NB4 (cell line): ENCODE measurements at places on chromosomes 7 and 10.
A peak's percentile ranks its signal among the peaks of the same experiment; 100 is the strongest.

DNA sequence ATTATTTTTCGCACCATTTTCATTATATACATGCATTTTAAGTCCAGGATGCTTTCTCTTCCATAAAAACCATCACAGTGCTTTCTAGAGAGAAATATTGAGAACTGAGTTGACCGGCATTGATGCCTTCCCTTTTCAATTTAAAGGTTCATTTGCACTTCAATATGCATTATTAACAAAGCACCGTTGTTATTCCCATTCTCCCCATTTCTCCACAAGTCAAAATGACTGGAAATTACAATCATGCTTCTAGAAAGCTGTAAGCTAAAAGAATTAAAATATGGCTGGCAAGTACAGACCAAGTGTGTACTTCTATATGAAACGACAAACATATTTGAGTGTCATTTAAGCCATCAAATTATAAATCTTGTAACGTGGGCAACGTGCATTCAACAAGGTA, 219.5 kb downstream of the FANK1 start:
- DNase-seq, result no peak

DNA sequence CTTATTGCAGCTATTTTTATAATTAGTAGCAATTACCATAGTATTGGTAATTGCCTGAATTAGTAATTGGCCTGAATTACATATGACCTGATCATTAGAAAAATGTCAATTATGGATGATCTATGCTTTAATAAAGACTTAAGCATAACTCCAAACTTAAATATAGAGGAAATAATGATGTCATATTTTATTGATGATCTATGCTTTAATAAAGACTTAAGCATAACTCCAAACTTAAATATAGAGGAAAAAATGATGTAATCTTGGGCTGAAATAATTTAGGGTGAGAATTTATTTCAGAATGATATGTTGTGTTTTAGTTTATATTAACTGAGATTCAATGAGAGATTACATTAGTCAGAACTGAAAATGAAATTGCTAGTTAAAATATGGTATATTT, 266.0 kb upstream of the DKK1 start:
- no peak for DNase-seq

- no peak for DNase-seq
Observed at GRCh38 chr10:56632537-56632936, 271.5 kb upstream of the ZWINT start.

- no peak for DNase-seq
Observed at GRCh38 chr7:128894101-128894440, 16.4 kb downstream of the KCP start.

DNA sequence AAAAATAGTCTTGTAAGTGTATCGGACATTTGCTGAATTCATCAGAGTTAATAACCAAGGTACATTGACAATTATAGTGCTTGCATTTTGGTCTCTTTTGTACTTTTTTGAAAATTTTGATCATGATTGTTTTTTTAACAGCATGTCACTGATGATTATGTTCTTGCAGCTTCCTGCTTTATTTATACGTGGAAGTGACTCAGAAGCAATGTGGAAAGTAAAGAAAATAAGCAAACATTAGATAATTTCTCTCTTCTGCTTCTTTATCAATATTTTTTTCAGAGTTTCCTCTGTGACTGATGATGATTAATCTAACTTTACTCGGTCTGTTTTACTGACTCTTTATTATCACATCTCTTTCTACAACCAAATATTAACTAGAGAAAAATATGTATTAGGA, 1351.9 kb downstream of the REEP3 start:
- no peak for DNase-seq

DNA sequence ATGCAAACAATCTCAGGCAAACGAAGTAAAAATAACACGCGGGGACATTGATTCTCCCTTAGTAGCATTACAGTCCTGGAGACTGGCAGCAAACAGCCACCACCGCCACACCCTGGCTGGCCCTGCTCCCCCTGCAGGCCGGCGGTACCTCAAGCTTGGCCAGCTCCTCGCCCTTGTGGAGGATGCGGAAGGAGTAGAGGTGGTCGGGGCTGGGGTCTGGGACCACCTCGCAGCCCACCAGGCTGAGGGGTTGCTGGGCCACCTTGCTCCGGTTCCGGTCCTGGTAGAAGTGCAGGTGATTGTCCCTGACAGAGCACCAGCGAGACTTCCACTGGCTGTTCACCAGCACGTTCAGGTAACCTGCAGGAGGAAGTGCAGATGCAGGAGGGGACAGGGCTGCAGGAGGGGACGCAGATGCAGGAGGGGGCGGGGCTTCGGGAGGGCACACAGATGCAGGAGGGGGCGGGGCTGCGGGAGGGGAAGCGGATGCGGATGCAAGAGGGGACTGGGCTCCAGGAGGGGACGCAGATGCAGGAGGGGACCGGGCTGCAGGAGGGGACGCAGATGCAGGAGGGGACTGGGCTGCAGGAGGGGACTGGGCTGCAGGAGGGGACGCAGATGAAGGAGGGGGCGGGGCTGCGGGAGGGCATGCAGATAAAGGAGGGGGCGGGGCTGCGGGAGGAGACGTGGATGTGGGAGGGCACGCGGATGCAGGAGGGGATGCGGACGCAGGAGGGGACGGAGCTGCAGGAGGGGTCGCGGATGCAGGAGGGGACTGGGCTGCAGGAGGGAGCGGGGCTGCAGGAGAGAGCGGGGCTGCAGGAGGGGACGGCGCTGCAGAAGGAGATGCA, 65.7 kb downstream of the VWA2 start:
- peak; percentile 30 for DNase-seq

- no peak for DNase-seq
Observed at GRCh38 chr10:36424502-36424901, 700.9 kb upstream of the ANKRD30A start.

- no peak for DNase-seq
Observed at GRCh38 chr10:14683256-14683655, 91.4 kb downstream of the FAM107B start.

- no peak for DNase-seq
Observed at GRCh38 chr10:97913193-97913592, 63.5 kb downstream of the GOLGA7B start.

- DNase-seq, result no peak
Observed at GRCh38 chr7:90401989-90402388, 1.3 kb upstream of the CLDN12 start.

- DNase-seq, result no peak
Observed at GRCh38 chr10:18158773-18159265, 18.6 kb downstream of the CACNB2 start.

- peak; percentile 34 for DNase-seq
Observed at GRCh38 chr7:78620920-78621319, 822.3 kb downstream of the PHTF2 start.

GRCh38 chr7:1532456-1533254, 2.2 kb downstream of the MAFK start:
- peak; percentile 95 for DNase-seq

GRCh38 chr10:22712956-22713852, 1.2 kb downstream of the PIP4K2A start:
- DNase-seq, result peak; percentile 29

- DNase-seq, result no peak
Observed at GRCh38 chr10:4186849-4187540, 402.0 kb upstream of the KLF6 start.

- no peak for DNase-seq
Observed at GRCh38 chr10:118369641-118370205, 27.6 kb upstream of the FAM204A start.

DNA sequence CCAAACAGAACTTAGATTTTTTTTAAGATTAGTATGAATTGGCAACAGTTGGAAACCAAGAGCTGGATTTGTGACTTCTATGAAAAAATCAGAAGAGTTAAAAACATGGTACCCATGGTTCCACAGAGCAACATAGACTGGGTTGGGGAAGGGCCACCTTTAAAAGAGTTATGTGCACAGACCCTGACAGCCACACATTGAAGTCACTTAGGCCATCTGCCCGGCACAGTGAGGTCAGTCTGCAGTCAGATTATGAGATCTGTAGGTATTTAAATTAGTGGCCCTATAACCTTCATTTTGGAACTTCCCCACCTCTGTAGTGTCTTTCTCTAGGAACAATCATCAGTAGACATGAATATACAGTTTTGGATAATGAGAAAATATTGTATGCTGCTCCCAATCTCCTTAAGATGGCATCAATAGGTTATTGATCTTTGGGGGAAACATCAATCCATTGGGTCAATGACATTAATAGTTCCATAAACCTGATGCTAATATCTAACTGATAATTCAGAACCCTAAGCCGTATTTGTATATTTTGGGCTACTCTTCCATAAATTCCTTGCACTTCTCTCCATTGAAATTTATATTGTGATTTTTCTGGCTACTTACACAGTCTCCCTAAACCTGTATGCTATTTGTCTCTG, 7.0 kb downstream of the ANKRD1 start:
- DNase-seq, result no peak

DNA sequence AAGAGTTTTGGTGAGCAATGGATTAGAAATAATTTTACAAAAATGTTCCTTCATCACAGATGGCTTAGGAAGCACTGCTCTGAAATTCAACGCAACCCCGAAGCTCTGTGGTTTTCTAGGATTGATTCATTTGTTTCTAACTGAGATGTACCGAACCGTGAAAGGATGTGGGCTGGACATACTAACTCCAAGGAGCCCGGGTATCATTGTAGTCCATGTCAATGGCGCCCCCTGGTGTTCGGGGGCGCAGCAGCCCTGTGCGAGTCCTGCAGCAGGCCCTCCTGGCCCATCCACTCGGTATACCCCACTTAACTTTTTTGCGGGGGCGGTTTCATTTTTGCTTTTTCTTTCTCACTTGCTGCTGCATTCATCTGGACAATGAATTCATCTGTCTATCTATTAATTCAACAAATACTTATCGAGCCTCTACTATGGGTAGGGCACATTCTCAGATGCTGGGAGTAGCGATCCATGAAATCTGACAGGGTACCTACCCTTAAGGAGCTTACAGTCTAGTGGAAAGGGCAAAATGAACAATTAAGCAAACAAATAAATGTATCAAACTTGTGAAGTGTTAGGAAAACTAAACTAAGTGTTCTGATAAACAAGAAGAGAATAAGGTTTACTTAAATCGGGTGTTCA, 25.2 kb upstream of the ITPRID1 start:
- DNase-seq, result peak; percentile 70

DNA sequence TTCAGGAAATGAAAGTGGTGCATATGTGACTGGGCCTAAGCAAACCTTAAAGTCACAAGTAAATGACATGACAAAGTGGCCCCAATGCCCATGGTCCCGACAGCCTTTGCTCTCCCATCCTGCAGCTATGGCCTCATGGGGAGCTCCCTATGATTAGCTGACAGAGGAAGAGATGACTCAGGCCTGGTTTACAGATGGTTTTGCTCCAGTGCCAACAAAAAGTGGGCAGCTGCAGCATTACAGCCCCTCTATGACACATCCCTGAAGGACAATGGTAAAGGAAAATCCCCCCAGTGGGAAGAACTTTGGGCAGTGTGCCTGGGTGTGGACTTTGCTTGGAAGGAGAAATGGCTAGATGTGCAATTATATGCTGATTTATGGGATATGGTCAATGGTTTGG, 105.1 kb upstream of the ADCY1 start:
- no peak for DNase-seq

- no peak for DNase-seq
Observed at GRCh38 chr7:41912851-41913567, 210.1 kb upstream of the INHBA start.

DNA sequence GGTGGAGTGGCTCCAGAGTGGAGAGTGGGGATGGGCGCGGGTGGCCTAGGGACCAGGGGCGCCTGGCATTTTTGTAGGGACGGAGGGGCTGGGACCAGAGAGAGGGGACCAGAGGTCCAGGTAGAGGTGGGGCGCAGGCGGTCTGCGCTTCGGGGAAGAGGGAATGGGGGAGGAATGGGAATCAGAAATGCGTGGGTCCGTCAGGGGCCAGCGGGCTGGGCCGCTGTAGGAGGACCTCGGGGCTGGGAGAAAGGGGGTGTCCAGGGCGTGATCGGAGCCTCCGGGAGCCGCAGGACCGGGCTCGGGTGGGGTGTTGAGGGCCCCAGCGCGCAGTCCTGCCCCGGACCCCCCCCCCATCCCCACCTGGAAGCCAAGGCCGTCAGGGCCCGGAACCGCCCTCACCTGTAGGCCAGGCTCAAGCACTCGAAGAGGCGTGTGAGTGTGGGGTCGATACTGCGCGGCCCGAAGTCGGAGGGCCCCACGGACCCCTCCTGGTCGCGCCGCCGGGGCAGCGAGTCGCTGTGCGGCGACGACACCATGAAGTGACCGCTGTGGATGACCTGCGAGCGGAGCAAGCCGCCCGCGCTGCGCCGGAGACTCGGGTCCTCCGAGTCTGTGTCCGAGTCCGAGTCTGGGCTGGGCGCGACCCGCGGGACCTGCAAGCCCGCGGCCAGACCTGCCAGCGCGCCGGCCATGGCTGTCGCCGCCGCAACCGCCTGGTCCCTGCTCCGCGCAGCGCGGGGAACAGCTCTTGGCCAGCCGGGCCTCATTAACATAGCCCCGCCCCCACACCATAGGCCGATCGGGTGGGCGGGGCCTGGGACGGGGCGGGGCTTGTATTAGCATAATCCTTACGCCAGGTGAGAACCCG, at the start of gene MLXIPL:
TSS of gene MLXIPL (minus strand) at position 725 of the 871 bp plus-strand sequence. CDS start at position 695, 30 bp downstream.
- no peak for DNase-seq

DNA sequence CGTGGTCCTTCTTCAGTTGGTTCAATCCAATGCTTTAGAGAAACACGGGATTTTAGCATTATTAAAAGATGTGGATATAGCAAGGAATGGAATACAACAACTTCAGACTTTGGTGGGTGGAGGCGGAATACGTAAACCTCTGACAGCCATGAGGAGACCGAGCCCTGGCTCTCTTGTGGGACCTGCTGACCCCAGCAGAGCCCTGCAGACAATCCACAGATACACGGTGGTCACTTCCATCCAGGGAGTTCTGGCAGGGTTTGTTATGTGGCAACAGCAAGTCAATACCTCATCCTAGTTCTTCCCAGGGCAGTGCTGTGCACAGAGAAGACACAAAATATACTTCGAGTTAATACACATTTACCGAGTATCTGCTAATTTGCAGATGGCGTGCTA, 118.5 kb upstream of the DIP2C start:
- no peak for DNase-seq

DNA sequence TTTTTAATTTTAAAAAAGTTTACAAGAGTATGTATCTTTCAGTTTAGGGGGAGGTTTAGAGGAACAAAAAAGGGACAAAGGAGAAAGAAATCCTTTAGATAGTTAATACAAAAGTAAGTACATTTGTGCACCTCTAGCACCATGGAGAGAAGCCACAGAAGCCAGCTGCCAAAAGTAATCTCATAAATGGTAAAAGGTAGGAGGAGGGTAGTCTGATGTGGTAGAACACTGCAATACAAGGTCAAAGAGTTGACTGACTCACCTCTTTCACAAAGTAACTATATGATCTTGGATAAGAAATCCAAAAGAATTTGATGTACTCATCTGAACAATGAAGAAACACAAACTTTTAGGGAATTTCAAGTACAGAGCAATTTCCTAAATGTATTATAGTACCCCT, 68.1 kb downstream of the CNOT4 start:
- peak; percentile 55 for DNase-seq

DNA sequence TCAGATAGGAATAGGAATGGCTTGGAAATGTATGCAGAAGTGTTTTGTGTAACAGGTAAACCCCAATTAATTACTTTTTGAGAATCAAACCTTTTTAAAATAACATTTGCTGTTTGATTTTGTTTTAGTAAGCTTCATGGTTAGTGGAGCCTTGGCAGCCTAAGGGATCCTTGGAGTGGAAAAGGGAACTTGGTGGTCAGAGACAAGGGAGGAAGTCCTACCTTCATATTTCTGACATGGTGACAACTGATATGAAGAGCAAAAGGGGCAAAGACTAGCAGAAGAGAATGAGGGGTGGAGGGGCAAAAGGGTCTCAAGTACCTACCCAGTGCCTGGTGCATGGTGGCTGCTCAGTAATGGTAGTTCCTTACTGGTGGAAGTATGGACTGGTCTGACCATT, 32.3 kb downstream of the AHCYL2 start:
- peak; percentile 53 for DNase-seq

GRCh38 chr10:71007516-71007915, 119.2 kb upstream of the PCBD1 start:
- DNase-seq, result no peak

- peak; percentile 56 for DNase-seq
Observed at GRCh38 chr10:121941532-121941931, 13.7 kb upstream of the ATE1 start.
